ENCODE measurements at places on chromosomes 12 and 14.

- no peak for DNase-seq
Measured at GRCh38 chr14:97077687-97078086, 280.5 kb downstream of the VRK1 start.

- peak; percentile 90 for DNase-seq
Measured at GRCh38 chr14:103705118-103705503, 10.1 kb downstream of the XRCC3 start.

- DNase-seq = no peak
Measured at GRCh38 chr12:90274407-90274806, 565.8 kb upstream of the ATP2B1 start.

GRCh38 chr12:29164477-29165393 is 15.7 kb downstream of the FAR2 start:
- DNase-seq = no peak

- DNase-seq = no peak
Measured at GRCh38 chr14:24873551-24873950, 176.4 kb downstream of the STXBP6 start.

DNA sequence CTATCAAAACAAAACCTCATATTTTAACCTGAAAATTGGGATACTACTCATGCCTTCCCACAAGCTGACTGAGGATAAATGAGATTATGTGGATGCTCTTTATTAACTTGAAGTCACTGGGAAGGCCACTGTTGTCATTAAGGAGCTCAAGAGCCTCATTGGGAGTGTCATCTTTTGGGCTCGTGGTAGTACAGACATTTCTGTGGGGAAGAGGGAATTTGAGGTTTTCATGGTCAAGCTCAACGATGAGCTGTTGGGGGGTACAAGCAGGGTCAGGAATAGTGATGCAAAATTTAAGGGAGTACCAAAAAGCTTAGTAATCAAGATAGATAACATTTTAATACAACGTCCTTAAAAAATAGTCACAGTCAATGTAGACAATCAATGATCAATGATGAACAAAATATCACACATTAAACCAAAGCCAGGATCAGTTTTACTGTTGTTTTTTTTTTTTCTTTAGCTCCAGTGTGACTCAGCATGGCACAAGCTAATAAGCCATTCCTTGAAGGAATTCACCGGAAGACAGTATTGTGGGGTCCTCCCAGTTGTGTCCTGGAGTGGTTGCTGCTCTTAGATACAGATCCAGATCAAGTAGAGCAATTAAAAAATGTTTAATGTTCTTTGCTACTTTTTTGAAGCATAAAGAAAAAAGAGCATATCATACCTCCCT is 130.9 kb downstream of the C12orf75 start:
- no peak for DNase-seq

DNA sequence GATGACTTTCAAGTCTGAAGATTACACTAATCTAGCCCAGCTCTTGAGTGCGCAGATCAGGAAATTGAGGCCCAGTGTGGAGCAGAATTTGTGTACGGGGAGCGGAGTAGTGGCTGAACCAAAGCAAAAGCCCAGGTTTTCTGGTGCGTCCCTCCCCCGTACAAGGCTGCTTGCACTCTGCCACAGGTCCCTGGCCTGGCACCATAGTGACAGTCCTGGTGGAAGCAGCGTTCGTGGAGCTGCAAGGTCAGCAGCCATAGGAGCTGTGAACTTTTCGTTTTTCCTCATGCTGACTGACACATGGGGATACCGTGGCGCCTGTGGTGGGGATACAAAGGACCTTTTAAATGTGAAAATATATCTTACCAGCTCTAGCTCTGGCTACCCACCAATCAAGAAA is 1.7 kb downstream of the EVL start:
- DNase-seq = no peak

DNA sequence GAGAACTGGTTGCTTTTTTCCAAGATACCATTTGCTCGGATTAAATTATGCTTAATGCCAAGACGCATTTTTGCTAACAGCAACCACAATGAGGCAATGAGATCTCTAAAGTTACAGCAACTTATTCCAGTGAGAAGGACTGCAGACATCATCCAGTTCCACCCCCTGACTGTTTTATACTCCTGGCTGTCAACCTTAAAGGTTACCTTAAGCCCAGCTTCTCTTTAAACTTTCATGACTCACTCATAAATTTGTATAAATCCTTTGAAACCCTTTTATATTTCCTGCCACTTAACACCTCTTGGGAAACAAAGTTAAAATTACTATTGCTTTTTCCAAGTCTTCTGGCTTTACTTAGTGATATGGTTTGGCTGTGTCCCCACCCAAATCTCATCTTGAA is 80.2 kb downstream of the TMTC1 start:
- DNase-seq = no peak

DNA sequence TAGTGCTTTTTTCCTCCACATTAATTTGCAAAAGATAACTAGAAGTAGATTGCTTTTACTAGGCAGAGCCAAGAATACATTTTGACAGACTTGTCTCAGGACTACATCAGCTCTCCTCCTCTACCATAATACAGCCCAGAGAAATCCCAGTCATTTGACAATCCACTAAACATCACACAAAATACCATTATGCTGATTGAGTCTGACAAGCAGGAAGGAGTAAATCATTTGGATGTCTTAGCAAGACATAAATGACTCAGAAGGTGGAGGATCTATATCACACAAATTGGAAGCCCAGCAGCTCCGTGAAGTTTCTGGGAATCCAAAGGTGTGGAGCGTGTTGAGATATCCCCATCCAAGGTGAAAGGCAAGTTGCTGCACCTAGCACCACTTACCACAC is 75.4 kb upstream of the FKBP4 start:
- DNase-seq = no peak

DNA sequence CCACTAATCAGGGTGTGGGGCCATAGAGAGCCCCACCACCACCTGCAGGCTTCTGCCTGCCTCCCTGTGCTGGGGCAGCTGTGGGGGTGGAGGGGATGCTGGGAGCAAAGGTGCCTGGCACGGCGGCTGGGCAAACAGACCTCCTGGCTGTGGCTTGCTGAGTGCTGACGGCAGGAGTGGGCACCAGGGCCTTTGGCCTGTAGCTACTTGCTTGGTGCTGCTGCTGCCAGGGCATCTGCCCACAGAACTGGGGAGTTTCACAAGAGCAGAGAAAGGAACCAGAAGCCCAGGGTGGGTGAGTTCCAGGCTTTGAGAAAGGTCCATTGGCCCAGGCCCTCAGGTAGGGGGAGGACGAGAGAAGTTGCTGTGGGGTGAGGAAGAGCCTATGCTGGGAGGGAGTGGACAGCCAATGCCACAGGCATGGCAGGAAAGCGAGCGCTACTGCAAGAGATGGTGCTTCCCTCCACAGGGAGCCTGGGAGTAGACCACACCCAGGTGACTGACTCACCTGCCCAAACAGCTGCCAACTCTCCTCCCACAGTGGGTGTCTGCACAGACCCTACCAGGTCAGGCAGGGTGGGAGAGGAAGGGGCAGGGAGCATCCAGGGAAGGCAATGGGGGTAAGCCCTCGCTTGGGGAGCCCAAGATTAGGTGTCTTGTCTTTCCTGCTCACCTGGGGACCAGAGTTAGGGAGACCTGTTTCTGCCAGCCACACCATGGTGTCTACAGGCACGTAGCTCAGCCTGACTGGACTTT is 39.0 kb upstream of the HDAC7 start:
- no peak for DNase-seq

GRCh38 chr12:132579744-132580143 is 30.6 kb downstream of the LRCOL1 start:
- DNase-seq = no peak

GRCh38 chr14:76761960-76762410 is 717 bp downstream of the VASH1 start:
- DNase-seq = no peak

- DNase-seq = peak; percentile 80
Measured at GRCh38 chr12:117685110-117685926, 283.5 kb downstream of the KSR2 start.

GRCh38 chr12:51817027-51817953 is 31.2 kb downstream of the FIGNL2 start:
- DNase-seq = no peak

GRCh38 chr14:22979748-22980392 is 2.5 kb downstream of the AJUBA start:
- DNase-seq = no peak

DNA sequence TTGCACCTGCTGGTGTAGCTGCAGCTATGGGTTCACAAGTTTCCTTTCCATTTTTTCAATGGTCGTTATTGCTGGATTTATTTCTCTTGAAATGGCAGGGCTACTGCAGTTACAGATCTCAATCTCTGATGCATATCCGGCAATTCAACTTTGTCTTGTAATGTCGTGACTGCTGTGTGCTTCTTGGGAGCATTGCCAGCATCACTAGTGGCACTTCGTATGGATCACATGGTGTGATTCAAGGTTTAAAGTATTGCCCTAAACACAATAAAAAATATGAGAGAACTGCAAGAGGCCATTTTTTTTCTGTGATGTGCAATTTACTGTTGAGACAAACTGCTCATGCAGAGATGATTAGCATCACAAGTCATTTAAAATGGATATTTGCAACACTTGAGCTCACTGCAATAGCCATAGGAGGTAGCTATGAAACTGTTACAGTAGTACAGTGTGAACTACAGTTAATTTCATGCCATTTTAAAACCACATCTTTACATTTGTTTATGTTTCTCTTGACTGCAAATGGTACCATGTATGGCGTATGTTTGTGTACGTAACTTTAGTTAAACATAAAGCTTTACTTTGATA is 217.4 kb upstream of the PDE3A start:
- DNase-seq = no peak

DNA sequence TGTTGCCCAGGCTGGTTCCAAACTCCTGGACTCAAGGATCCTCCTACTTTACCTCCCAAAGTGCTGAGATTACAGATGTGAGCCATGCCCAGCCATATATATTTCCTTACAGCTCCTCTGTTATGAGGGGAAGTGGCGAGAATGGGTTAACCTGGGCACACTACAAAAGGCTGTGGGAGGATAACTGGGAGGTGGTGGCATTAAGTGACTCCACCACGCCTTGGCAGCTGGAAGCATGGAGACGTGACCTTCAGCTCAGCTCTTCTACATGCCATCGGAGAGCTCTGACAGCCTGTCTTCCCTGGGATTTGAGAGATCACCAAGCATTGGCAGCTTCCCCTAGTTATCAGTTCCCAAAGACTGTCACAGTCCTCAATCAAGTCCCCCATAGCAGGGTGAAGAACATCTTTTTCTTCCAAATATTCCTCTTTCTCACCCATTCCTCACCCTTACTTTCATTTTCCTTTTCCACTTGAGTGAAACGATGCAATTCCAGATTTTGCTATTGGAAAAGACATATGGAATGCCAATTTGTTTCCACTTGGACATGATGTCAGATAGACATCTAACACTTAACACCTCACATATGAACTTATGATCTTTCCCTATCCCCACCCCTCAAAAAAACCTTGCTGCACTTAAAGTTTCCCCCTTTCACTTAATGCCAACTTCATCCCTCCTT is 48.5 kb downstream of the PHLDA1 start:
- no peak for DNase-seq

DNA sequence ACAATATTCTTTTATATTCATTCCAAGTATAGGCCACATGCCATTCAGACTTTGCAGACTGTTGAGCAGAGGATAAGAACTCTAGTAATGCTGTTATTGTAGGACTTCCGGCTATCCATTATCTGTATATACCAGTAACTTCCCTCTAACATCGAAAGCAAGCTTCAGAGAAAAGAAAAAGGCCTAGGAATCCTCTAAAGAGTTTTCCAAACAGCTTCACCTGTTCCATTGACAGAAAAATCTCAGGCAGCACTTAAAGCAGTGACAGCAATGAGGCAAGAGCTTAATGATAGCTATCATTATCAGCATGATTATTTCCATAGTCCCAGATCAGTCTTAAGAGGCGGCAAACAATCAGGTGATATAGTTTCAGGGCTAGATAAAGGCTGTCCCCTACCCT is 1.8 kb downstream of the CPNE8 start:
- no peak for DNase-seq

DNA sequence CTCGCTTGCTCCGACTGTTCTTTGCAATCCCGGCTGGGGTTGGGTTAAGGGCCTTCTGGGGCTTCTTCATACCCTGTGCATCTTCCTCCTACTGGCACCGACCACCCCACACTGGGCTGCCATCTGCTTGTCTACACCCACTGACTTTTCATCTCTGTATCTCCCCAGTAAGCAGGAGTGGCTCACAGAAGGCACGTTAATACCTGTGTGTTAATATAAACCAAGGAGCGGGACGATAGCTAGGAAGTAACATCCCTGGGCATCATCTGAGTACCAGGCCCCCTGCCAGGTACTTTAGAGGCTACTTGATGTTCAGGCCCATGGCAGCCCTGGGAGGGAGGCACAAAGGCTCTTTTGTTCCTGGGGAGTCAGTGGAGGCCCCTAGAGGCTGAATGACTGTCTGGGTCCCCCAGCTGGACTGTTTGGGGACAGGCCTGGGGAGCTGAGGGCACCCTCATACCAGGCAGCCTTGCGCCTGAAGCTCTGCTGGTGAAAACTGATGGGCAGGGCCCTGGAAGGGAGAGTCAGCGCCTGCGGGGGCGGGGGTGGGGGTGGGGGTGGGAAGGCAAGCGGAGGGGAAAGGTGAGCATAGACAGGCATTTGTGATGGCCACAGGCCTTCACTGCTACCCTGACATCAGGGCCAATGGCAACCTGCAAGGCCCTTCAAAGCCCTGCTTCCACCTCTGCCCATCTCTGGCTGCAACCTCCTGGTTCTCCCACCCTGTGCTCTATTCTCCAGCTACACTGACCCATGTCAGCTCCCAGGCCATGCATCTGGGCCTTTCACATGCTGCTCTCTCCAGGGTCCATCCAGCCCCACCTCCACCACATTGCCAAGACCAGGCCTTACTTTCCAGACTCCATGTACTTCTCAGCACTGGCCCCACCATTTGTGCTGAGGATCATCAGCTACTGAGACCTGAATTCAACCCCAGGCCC is 34.2 kb upstream of the DEGS2 start:
- DNase-seq = no peak

DNA sequence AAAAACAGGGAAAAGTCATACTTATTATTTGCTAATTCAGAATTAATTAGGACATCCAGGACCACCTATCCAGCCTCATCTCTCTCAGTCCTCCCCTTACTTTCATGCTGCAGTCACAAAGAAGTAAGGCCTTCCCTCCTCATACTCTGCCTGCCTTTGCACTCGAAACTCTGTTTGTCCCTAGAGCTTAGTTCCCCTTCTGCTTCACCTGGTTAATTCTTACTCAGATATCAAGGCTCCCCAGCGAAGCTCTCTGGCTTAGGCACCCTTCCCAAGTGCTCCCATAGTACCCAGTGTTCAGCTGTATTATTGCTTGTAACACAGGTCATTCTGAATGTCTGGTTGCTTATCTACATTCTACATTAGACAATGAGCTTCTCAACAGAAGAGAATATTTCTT is 81.3 kb downstream of the ERGIC2 start:
- DNase-seq = no peak

DNA sequence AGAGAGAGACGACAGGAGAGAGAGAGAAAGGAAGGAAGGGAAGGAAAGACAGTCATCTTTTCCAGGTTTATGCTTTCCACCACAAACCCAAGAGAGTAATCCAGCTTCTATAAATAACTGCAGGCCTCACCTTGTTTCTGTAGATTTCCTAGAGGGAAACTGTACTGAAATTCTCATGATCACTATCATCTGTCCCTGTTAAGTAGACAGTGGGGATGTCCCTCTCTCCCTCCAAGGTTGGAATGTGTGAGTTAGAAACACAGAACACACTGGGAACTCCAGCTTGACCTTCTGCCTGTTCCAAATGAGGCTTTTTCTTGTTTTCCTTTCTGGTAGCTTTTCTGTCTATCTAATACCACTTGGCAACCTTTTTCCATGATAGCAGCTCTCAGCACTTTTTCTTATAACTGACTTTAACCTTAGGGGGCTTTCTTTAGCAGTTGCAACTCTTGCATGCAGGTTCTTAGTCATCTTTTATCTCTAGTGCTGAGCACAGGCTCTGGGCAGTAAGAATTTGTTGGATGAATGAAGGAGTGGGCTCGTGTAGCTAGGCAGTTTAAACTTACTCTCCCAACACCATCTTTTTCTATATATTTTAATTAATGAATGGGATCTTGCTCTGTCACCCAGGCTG is 22.8 kb upstream of the FBXO33 start:
- DNase-seq = no peak
